Liver (tissue), 10 donors: ENCODE measurements at places on chromosomes 16 and 17.

- DNase-seq = no peak
These were observed 301.6 kb upstream of the C16orf82 start for GRCh38 chr16:26765087-26765486.

DNA sequence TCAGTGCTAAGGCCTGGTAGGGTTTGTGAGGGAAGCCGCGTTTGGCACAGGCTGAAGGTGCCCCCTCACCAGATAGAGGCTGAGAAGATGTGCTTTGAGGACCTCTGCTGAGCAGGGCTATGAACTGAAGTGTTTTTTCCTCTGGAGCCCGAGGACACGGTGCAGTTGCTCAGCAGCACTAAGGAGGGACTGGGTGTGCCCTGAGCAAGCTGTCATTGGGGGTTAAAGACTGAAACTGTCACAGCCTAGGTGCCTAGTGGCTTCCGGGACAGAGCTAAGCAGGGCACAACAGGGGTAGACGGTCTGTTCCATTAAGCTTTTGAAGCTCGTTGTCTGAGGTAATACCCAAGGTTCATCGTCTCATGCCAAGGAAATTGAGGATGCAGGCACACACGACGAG, 24.8 kb upstream of the ASGR2 start:
- no peak for DNase-seq

DNA sequence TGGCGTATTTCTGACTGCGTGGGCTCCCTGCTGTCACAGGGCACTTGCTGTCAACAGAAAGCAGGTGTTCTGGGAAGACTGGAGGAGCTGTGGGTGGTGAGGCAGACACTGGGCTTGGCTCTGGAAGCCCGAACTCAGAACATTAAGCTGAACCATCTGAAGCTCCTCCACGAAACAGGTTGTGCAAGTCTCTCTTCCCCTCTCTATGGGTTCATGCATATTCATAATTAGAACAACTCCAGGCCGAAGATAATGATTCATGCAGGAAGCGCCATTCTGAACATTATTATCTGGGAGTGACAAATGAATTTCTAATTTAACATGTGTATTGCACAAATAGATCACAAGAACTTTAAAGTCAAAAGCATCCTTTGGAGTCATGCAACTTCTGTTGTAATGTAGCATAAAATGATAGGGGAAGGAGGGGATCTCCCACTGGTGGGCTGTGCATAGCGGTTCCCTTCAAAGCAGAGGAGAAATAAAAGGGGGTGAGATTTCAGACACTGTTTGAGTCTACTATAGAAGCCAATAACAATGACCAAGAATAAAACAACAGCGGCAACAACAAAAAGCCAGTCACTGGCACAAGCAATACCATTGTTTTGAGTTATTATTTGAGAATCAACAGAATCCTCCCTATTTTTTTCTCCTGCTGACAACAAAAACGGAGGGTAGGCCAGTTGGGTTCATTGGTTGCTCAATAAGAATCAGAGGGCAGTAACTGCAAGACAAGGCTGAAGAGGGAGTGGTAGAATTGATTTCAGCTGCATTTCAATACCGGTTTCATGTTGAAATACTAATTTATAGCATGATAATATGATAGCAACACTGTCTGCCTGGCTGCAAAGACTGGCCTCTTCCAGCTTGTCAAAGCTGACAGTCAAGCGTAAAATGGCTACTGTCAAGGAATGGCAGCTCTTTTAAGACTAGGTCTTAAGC, 407.3 kb downstream of the XYLT1 start:
- DNase-seq = no peak

GRCh38 chr16:31473264-31473984, 1.5 kb downstream of the TGFB1I1 start:
- no peak for DNase-seq

- DNase-seq = no peak
These were observed 143.0 kb downstream of the SNX29 start for GRCh38 chr16:12119562-12119961.

DNA sequence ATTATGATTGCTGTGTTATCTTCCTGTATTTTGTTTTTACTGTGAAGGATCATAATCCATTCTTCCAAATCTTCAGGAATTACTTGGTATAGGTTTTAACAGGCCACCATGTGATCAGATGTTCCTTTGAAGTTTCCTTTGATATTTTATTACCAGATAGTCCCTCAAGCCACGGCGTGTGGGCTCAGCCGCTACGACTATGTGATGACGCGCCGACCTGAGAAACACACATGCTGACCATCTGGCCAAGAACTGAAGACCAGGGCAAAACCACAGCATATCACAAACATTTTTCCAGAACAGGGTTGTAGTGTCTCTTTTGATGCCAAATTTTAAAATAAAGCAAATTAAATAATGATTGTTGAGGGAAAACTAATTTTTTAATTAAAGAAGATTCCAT, 47.3 kb downstream of the ZCCHC14 start:
- no peak for DNase-seq

- no peak for DNase-seq
These were observed 43.2 kb downstream of the GOSR1 start for GRCh38 chr17:30520436-30520835.

DNA sequence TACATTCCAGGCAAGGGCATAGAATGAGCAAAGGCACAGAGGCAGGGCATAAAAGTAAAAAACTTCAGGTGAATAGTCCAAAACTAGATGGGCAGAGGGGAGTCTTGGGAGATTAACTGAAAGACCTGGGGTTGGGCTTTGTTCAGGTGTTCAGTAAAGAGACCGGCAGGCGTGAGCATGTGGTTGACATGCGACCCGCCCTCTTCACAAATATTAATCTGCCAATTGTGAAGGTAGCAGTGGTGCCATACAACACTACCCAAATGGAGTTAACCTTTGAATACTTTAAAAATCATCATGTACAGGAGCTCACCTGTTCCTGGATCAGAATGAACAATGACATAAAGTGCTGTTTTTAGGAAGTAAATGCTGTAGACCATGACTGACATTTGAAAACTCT, 225.5 kb downstream of the LGALS9B start:
- DNase-seq = no peak

DNA sequence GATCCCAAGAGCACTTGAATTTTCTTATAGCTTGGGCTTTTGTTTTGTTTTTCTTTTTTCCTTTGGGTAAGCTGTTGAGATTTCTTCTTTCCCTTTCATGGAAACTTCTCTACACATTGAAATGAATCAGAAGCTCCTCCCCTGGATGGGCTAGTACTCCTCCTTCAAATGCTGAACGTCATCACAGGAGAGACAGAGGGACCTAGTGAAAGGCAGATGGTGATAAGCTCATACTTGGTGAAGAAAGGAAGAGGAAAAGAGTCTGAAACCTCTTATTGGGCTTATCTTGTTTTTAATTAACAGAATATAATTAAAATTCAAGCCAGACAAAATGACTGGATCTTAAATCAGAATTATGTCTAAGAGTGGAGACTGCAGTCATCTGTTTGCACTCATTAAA, 147.3 kb downstream of the SNX11 start:
- DNase-seq = no peak

DNA sequence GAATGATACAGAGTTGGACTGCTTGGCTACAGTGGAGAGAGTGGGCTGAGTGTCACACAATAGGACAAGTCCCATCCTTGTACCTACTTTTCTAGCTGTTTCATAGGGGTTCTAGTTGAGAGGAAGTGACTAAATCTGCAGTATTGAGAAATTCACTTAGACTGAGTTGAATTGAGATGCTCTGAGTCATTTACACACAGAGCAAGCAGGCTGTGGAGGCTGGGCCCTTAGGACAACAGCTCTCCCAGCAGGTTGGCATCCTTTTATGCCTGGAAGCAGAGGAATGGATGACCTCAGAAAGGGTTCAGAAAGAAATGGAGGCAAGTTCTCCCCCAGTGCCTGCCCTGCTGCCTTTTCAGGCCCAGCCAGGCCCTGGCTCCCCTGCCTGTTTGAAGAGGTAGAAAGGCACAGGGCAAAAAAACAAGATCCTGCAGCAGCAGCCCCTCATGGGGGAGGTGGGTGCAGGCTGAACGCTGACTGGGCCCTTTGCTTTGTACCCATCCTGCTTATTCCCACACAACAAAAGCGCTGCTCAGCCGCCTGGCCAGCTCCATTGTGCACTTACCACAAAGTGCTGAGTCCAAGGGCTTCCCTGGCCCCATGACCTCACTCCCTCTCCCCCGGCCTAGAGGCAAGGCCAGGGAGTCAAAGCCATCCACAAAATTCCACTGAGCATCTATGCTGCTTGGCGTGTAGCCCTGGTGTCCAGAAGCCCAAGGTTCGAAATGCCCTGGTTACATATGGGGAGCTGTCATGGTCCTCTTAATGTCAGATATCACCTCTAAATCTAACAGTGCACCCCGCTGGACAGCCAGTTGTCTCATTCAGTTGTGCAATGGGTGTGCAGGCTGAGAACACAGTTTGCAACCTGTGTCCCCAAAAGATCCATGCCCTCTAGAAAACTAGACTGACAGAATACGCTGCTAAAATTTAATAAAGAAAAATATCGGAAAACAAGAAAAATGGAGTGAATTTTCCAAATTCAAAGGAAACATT, 5.4 kb upstream of the CRYBA1 start:
- DNase-seq = no peak

DNA sequence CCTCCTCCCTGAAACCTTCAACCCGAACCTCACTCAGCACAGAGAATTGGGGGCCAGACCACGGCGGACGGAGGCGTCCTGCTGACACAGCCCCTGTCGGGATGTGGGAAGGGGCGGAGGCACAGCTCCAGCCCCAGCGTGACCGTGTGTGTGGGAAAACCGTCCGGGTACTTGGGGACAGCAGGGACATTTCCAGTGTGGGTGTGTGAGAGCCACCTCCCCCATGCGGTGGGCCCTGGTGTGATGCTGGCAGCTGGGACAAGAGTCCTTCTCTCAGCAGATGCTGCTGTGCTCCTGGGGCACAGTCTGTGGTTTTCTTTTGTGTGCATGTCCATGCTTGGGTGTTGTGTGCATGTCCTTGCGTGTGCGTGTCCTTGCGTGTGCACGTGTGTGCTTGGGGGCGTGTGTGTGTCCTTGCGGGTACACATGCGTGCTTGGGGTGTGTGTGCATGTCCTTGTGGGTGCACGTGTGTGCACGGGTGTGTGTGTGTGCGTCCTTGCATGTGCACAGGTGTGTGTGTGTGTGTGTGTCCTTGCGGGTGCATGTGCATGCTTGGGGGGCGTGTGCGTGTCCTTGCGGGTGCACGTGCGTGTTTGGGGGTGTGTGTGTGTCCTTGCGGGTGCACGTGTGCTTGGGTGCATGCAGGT, 16.9 kb downstream of the CENPX start:
- DNase-seq = no peak

DNA sequence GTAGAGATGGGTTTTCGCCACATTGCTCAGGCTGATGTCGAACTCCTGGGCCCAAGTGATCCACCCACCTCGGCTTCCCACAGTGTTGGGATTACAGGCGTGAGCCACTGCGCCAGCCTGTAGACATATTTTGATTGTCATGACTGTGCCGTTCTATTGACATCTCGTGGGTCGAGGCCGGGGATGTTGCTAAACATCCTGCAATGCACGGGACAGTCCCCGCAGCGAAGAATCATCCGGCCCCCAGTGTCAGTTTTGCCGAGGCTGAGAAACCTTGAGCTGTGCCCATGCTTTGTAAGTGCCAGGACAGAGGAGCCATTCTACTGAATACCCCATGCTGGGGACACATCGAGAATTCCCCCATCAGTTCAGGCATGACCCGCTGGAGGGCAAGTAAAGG, 69.1 kb upstream of the GSE1 start:
- no peak for DNase-seq

DNA sequence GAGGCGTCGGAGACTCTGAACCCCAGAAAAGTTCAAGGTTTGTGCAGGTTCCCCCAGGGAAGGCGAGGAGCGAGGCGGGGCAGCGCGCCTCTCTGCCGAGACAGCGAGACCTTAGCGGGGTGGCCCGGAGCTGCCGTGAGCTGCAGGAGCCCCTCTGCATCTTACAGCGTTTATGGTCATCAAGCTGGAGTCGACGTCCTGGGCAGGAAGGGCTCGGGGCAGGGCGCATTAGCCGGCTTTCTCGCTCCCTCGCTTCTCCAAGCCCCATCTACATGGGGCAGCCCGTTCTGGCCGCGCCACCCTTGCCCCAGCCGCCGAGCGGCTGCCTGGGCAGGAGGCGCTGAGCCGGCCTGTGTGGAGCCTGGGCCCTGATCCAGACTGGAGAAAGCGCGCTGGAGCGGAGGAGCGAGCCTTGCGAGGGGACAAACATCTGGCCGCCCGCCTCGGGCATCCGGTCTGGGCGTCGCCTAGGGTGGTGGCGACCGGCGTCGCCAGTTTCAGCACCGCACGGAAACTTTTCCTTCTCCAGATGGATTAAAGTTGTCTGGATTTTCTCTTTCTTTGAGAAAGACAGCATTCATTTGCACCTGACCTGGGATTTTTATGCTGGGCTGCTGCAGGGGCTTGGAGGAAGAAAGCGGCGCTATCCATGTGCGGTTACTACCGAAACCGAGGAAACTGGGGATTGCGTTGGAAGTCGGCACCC, 750 bp downstream of the TMEM132E start:
- DNase-seq = no peak

- no peak for DNase-seq
These were observed 15.3 kb upstream of the GINS2 start for GRCh38 chr16:85704011-85704410.

GRCh38 chr17:46949291-46950174, 26.6 kb downstream of the GOSR2 start:
- no peak for DNase-seq

DNA sequence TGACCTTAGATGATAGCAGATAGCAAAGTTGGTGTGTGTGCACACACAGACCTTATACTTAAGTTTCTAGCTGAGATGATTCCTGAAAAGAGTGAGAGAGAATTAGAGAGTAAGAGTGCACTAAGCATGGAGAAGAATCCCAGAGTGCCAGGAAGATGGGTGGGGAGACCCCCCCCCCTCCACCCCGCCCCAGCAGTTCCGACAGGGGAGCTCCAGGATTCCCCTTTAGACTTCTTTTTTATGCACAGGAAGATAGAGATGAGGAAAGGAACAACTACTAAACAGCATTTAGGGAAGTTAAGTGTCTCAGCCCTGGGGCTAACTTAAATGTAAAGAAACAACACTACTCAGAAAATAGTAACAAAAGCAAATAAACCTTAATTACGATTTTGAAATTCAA, 878.0 kb upstream of the GOT2 start:
- DNase-seq = no peak

DNA sequence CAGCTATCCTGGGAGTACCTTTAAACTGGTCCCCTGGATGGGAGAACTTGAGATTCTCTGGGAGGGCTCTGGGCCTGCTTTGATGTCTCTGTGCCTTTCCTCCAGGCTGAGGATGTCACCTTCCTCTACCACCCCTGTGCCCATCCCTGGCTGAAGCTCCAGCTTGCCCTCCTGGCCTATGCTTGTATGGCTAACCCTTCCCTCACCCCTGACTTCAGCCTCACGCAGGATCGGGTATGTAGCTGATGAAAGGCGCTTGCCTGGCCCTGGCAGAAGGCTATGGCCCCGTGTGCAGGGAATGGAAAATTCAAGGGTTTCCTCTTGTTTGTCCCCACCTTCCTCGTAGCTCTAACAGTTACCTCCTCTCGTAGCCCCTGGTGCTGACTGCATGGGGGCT, 3.0 kb downstream of the TP53I13 start:
- no peak for DNase-seq

DNA sequence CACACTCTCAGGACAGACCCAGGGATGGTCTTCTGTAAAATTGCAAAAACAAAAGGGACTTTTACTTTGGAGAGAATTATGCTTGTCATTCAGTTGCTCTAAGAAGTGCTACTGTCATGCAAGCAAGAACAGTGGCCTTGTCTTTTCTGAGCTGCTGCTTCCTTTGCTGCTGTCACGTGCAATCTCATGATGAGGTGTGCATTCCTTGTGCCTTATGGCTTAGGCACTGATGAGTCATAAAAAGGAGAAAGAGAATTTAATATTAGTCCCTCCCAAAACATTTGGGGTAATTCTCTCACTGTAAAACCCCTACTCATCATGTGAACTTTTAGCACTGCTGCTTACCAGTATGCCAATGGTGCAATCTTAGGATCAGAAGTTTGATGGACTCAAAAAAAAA, 2051.3 kb downstream of the TP53TG3F start:
- DNase-seq = no peak
